Activated naive CD8-positive, alpha-beta T cell treated with anti-CD3 and anti-CD28 coated beads, Interleukin-2, amount 50 U/mL, for 16 hours (primary cell): ENCODE measurements at places on chromosomes 5 and 9.
A peak's percentile ranks its signal among the peaks of the same experiment; 100 is the strongest.

GRCh38 chr5:38673671-38674071, 117.2 kb upstream of the LIFR start:
- DNase-seq = no peak

GRCh38 chr9:1154739-1155138, 104.6 kb downstream of the DMRT2 start:
- DNase-seq = no peak

DNA sequence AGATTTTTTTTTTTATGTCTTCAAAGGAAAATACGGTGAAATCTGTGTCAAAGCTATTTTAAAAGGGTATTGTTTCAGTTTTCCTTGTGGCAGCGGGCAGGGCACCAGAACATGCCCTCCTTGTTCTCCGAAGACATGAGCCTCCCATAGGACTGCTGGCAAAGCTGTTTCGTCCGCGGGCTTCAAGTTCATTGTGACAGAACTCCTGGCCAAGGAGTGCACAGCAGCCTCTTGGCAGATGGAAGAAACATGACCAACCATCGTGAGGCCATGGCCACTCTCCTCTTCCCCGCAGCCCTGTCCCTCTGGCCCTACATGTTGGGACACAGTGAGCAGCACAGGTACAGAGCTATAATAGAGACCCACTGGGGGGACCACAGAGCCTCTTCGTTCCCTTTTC, 99.5 kb downstream of the AOPEP start:
- DNase-seq = no peak

DNA sequence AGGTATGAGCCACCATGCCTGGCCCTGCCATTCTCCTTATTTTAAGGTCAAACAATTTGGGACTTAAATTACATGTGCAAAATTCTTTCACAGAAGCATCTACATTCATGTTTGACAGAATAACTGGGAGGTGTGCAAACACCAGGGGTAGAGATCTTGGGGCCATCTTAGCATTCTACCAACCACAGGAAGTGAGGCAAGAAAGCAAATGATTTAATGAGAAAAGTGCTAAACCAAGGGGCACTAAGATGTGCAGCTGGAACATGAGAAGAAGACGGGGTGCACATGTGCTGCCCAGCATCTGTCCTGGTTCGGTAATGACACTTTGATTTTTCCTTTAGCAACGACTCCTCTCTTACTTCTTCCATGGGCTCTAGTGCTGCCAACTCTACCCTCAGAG, 1.2 kb upstream of the F12 start:
- DNase-seq = no peak

GRCh38 chr9:1871626-1872419, 143.3 kb upstream of the SMARCA2 start:
- DNase-seq = no peak

DNA sequence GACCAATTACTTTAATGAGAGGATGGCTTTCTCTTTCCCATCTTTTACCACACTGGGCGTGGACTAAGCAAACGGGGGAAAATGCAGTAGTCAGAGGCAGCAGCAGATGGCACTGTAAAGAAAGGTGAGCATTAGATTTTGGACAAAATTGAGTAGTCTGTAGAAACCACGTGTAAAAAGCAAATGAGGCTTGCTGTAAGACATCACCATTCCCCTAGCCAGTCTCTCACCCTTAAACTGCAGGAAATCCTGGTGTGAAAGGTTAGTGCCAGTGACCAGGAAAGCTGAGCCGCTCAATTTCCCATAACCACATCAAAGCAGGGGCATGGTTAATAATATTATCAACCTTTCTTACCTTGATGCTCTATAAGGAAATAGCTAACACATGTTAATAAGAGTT, 31.8 kb downstream of the SPATA31C2 start:
- DNase-seq = no peak

GRCh38 chr5:80956272-80956671, 3.9 kb upstream of the RASGRF2 start:
- DNase-seq = no peak

DNA sequence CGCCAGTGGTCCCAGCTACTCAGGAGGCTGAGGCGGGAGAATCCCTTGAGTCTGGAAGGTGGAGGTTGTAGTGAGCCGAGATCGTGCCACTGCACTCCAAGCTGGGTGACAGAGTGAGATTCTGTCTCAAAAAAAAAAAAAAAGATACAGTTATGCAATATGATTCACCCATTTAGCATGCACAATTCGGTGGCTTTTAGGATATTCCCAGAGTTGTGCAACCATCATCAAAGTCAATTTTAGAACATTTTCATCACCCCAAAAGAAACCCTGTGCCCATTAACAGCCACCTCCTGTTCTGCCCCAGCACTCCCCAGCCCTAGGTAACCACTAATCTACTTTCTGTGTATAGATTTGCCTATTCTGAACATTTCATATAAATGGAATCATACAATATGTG, 4.3 kb upstream of the DHFR start:
- no peak for DNase-seq

DNA sequence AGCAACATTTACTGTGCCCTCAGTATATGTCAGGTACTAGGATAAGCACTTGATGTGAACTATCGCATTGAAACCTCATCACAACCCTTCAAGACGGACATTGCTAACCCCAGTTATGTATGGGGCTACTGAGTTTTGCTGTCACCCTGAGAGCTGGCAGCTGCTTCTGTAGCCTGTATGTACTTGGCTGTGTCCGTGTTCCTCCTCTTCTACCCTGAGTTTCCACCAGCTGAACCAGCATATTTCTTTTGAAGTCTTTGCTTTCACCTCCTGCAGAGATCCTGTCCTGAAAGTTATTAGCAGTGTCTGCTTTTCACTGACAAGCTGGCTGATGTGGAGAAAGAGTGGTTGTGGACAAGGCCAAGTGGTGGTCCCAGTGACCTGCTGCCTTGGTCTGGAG, 63.3 kb downstream of the ADGRV1 start:
- no peak for DNase-seq

DNA sequence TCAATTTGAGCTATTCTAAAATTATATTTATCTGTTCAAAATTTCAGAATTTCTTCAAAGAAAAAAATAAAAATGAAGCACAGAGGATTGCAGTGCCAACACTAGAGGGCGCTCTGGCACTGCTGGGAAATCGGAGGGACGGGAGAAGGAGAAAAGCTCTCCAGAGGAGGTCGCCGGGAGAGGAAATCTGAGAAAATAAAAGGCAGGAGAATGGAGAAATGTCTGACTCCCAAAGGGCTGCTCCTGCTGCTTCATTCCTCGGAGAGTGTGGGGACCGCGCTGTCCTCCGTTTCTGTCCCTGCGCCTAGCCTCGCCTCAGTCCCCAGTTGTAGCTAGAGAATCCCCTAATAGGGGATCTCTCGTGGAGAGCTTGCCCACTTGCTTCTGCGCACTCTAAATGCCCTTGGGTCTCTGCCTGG, 40.0 kb upstream of the ARSB start:
- DNase-seq = no peak

- no peak for DNase-seq
Observed at GRCh38 chr9:111630182-111630963, 761 bp upstream of the DNAJC25 start.

DNA sequence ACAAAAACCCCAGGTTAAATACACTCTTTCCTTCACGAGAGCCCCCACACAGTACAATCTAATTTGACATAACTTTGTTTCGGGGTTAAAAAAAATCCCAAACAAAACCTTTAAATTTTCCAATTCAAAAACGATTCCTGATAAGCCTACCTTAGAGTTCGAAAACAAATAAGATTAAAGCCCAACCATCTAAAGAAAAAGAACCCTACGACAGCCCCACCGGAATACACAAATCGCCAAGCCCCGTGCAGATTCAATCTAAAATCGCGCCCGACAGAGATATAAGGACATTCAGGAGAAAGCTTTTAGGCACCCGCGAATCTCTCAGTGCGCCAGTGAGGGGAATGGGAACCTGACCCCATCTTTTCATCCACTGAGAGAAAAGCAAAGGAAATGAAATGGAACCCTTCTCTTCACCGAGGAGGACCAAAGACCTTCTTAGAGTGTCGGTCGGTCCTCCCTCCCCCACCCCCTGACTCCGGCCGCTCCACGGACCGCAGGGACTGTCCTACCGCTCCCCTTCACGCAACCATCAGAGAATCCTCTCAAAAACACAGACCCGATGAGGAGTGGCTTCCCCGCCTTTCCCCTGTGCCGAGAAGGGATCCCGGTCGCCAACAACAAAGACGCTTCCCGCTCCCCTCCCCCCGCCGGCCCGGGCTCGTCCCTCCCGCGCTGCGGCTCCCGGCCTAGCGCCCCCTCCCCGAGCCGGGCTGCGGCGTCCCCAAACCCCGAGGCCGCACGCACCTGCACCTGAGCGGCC, 925 bp downstream of the ABHD17B start:
- DNase-seq = no peak

GRCh38 chr9:26142631-26143030, 464.4 kb upstream of the TUSC1 start:
- DNase-seq = no peak

DNA sequence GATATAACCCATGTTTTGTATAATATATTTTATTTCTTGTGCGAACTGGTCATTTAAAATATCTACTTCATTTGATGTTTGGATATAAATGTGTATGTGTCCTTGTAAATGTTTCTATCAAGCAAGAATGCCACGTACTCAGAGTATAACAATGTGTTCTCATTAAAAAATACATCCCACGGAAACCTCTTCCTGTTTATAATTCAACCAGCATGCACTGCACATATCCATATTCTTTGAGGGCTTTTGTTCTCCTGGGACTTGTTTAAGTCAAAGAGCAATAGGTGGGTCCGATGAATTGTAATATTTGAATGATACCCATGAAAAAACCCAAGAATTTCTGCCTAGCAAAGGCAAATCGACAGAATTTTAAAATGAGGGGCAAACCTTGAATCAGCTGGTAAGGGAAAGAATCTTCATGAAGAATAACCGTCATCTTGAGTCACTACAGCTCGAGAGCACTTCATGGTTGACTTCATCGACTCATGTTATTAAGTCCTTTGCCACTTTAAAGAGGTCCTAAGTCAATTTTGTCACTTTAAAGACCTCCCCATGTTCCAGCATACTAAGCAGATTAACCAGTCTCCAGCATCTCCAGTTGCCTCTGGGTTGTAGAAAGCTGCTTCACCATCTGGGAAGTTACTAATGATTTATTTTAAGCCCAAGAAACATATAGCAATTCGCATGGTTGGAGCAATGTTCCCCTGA, 80.6 kb downstream of the NPR3 start:
- DNase-seq = no peak

DNA sequence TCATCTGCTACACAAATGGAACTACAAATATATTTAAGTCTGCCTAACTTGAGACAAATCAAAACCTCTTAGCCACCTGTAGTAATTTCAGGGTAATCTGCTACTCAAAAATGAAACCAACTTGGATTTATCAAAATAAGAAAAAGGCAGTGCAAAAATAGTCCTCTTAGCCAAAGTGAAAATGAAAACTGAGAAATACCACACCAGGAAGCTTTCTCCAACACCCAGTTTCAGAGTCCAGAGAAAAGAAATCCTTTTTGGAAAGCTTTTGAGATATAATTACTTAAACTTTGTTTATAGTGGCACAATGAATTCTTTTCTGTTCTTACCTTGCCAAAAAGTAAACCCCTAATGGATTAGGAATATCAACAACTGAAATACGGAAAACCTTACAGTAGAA, 990.4 kb downstream of the EFNA5 start:
- no peak for DNase-seq

- no peak for DNase-seq
Observed at GRCh38 chr5:29054282-29054681, 2015.9 kb upstream of the CDH9 start.

- DNase-seq = peak; percentile 74
Observed at GRCh38 chr5:14581106-14581890, at the start of gene OTULINL. TSS of gene OTULINL (plus strand) at chr5:14581792. CDS start at chr5:14581895, 103 bp downstream.

GRCh38 chr9:86749894-86750255, 197.4 kb downstream of the GAS1 start:
- DNase-seq = no peak

- DNase-seq = no peak
Observed at GRCh38 chr5:169652057-169652456, 15.0 kb downstream of the DOCK2 start.

GRCh38 chr5:150310246-150310645, 7.5 kb upstream of the ARSI start:
- DNase-seq = no peak

GRCh38 chr5:12745537-12745936, 841.3 kb upstream of the CTNND2 start:
- DNase-seq = no peak

GRCh38 chr5:175517824-175518450, 39.6 kb downstream of the SFXN1 start:
- DNase-seq = peak; percentile 71

GRCh38 chr9:19306568-19306967, 73.5 kb downstream of the RPS6 start:
- no peak for DNase-seq

- no peak for DNase-seq
Observed at GRCh38 chr9:124329206-124329792, 71.5 kb downstream of the NEK6 start.

GRCh38 chr9:106634183-106634582, 228.8 kb upstream of the ZNF462 start:
- no peak for DNase-seq

- no peak for DNase-seq
Observed at GRCh38 chr9:113962396-113962795, 86.3 kb downstream of the ZNF618 start.

DNA sequence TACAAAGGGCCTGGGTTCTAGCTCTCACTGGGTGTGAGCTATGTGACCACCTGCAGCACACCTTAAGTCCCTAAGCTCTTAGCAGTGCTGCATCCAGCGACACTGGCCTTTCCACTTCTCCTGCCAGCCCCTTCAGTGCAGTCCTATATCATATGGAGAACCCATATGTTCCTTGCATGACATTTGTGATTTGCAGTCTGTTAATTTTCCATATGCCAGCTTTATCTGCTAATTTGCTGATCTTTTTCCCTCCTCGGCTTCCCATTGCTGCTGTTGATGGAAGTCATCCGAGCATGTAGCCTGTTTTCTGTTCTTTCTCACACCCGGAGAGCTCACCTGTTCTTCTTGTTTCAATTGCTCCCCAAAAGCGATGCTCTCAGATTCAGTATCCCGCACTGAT, 23.2 kb downstream of the PRDM6 start:
- DNase-seq = no peak

DNA sequence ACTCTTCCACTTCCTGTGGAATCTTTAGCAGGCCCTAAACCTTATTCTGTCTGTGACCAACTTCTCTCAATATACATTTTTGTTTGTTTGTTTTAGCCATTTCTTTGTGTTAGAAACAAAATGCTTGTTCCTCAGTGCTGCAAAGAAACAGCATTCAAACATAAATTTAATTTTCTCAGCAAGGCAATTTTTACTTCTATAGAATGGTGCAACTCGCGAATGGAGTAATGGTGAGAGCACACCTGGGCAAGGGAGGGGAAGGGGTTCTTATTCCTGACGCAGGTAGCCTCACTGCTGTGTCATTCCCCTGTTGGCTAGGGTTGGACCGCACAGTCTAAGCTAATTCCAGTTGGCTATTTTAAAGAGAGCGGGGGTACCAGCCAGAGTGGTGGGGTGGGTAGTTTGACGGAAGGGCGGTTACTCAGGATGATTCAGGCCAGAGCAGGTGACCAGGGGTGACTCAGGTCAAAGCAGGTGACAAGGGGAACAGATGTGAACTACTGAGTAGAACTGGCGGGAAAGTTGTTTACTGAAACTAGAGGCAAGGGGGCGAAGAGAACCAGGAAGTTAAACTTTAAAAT, 21.4 kb downstream of the ZNF169 start:
- no peak for DNase-seq
